ENCODE measurements at places on chromosomes 2 and 18. TPM values are rescaled to one million over a fixed set of nuclear protein-coding genes. Genes with fewer than 3 reads are reported as not detected.

The ARMC9 gene
- total RNA-seq = 178 TPM

The GKN1 gene
- total RNA-seq = not detected

DNA sequence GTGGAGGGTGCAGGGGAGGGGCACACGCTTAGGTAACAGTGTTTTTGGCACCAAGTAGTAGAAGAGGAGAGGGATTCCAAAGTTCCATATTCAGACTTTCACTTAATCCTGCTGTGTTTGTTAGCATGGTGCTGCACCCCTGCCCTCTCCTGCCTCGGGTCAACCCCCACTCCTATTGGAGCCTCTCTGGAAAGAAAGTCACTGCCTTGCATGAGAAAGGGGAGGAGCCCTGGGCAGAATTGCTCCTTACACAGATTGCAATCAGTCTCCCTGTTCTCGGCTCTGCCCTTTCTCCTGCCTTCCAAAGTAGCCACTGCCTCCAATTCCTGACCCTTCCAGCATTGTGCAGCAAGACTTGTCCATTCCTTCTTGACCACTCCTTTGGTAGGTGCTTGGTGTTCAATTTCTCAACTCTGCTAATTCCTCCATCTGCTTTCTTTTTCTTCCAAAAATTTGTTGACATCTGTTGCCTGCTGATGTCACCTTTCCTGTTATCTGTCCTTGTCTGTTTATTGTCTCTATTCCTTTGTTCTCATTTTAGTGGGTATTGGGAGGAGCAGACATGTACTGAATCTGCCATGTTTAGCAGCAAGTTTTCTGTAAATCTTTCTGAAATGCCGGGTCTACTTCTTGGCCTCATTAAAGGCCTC is 225.4 kb downstream of the LOXHD1 start:
- no peaks in the 10 kb centered on the region for H3K4me1 ChIP-seq
- H3K27ac ChIP-seq = no peak overlapping the region
- no peaks in the 10 kb centered on the region for H3K36me3 ChIP-seq
- no peak overlapping the region for H3K4me3 ChIP-seq

- H3K27me3 ChIP-seq = no peaks in the 10 kb centered on the region
- H3K4me1 ChIP-seq = peaks cover 22% of the 10 kb centered on the region
These were observed 1.5 kb downstream of the C18orf54 start for GRCh38 chr18:54359233-54359632.

DNA sequence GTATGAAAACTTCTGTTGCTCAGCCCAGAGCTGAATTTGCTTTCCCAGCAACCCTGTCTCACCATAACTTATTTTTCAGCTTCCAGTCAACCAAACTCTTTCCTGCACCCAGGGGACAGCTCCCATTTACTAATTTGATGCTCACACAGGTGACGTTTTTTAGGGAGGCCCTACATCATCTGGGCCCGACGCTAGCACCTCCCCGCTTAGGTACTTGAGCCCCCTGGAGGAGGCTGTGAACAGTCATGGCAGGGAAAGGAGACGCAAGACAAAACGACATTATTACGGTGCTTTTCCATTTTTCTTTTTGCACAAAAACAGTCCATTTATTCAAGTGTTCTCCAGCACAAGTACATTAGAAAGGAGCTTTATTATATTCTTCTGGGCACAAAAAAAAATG is 59.2 kb upstream of the POMC start:
- no peaks in the 10 kb centered on the region for H3K27me3 ChIP-seq
- H3K4me3 ChIP-seq = no peak overlapping the region
- peaks cover 11% of the 10 kb centered on the region for H3K36me3 ChIP-seq
- DNase-seq = no peak
- peaks cover 13% of the 10 kb centered on the region for H3K4me1 ChIP-seq

The INHBB gene
- total RNA-seq = 0.50 TPM

GRCh38 chr2:15804246-15804619 is 136.1 kb upstream of the MYCN start:
- no peak overlapping the region for H3K27ac ChIP-seq
- no peak for DNase-seq
- H3K4me3 ChIP-seq = no peak overlapping the region
- no peaks in the 10 kb centered on the region for H3K4me1 ChIP-seq
- H3K36me3 ChIP-seq = no peaks in the 10 kb centered on the region

The BOLL gene
- not detected for total RNA-seq

DNA sequence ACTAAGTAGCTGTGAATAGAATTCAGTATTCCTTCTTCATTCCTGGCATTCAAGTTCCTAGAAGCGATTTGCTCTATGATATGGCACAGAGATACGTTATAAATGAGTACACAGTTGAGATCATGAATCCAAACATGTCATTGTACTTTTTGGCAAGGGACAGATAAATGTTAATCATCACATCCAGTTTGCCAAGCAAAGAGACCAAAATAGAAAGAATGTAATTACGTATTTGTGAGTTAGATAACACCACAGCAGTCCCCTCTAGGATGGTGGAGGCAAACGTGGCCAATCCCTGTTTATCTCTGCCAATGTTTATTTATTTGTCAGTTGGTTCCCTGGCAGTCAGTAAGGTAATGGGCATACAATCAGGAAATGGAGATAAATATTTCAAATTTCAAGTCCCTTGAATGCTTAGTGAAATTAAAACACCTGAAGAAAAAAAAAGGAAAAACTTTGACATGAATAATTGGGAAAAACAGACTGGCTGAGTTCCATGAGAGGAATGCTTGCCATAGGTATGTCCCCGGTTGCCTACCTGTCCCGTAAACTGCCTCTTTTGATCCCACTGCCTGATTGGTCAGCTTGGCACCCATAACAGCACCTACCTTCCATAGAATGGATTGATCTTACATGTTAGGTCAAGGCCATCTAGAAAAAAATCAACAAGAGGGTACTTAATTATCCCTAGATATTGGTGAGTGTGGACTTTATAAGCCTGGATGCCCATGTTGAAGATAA is 451.1 kb upstream of the NETO1 start:
- no peak overlapping the region for H3K4me3 ChIP-seq
- H3K27ac ChIP-seq = no peak overlapping the region
- H3K27me3 ChIP-seq = peaks cover 35% of the 10 kb centered on the region
- no peaks in the 10 kb centered on the region for H3K36me3 ChIP-seq
- DNase-seq = no peak

GRCh38 chr18:62522178-62522503 is 684 bp upstream of the ZCCHC2 start:
- H3K27ac ChIP-seq = peak overlapping the region; percentile 31
- DNase-seq = no peak
- H3K4me1 ChIP-seq = peaks cover 24% of the 10 kb centered on the region
- H3K4me3 ChIP-seq = peak overlapping the region; percentile 78

- no peak overlapping the region for H3K4me3 ChIP-seq
- no peak overlapping the region for H3K27ac ChIP-seq
- no peaks in the 10 kb centered on the region for H3K4me1 ChIP-seq
These were observed 68.2 kb upstream of the LYPD1 start for GRCh38 chr2:132738223-132738622.

The ONECUT2 gene
- total RNA-seq = 0.05 TPM

The FBXO41 gene
- 1.6 TPM for total RNA-seq

- peaks cover 3% of the 10 kb centered on the region for H3K4me1 ChIP-seq
- no peak for DNase-seq
- no peaks in the 10 kb centered on the region for H3K36me3 ChIP-seq
- H3K27me3 ChIP-seq = peaks cover 3% of the 10 kb centered on the region
These were observed 226.1 kb downstream of the DOK6 start for GRCh38 chr18:69626643-69627242.

DNA sequence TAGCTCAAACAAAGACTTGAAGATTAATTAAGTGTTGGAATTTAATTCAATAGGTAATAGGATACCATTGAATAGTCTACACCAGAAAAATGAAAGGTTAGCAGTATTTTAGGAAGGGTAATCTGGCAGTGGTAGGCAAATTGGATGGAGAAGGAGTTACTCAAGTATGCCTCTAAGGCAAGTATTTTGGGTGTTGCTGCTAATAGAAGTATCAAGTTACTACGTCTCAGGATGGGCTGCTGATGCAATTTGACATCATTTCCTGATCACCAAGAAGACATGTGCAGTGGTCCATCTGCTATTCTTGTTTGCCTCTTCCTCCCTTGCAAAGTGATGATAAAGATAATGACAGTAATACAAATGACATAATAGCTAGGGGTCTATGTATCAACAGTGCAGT is 485.3 kb downstream of the TGIF1 start:
- DNase-seq = no peak
- no peak overlapping the region for H3K27ac ChIP-seq
- peaks cover 3% of the 10 kb centered on the region for H3K4me1 ChIP-seq
- no peaks in the 10 kb centered on the region for H3K36me3 ChIP-seq
- no peak overlapping the region for H3K4me3 ChIP-seq
- H3K27me3 ChIP-seq = no peaks in the 10 kb centered on the region

- no peak for DNase-seq
- no peaks in the 10 kb centered on the region for H3K36me3 ChIP-seq
- peak overlapping the region; percentile 73 for H3K27ac ChIP-seq
- no peak overlapping the region for H3K4me3 ChIP-seq
- peaks cover 35% of the 10 kb centered on the region for H3K4me1 ChIP-seq
These were observed 44.7 kb downstream of the GLI2 start for GRCh38 chr2:120780402-120780801.

The DUSP2 gene
- total RNA-seq = 0.78 TPM

GRCh38 chr2:140410695-140411094 is 1630.5 kb upstream of the NXPH2 start:
- H3K27ac ChIP-seq = no peak overlapping the region
- H3K27me3 ChIP-seq = no peaks in the 10 kb centered on the region
- no peaks in the 10 kb centered on the region for H3K36me3 ChIP-seq
- no peaks in the 10 kb centered on the region for H3K4me1 ChIP-seq
- no peak overlapping the region for H3K4me3 ChIP-seq
- DNase-seq = no peak

The LINC00305 gene
- not detected for total RNA-seq

The TWIST2 gene
- total RNA-seq = 6.3 TPM

DNA sequence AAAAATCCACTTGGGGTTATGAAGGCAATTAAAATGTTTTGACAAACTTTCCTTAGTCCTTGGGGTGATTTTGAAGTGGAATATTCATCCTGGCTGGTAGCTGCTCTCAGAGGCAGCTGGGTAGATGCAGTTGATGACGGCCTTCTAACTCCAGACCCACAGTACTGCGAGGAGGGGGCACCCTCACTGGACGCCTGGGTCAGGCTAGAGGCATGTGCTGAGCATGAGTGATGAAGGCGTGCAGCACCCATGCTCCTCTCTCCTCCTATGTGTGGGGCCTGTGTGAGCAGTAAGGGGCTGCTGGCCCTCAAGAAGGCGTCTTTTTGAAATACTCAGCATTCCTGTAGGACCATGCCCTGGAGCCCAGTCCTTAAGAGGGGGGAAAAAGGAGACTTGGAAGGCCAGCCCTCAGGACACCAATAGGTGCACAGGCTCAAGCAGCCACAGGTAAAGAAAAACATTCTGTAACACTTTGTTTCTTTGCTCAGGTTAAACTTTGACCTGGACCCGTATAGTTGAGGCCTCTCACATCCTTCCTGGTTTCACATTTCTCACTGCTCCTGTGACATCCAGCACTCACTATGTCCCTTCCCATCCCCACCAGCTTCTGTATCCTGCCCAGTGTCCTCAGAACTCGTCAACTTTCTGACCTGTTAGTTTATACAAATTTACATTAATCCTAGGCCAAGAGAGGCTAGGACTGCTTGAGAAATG is 64.4 kb downstream of the CD8B2 start:
- H3K36me3 ChIP-seq = no peaks in the 10 kb centered on the region
- no peak for DNase-seq
- peaks cover 31% of the 10 kb centered on the region for H3K27me3 ChIP-seq
- H3K4me3 ChIP-seq = no peak overlapping the region

All from osteocyte (in vitro differentiated cells).